ENCODE measurements at places on chromosomes 1 and 21.

- peak; percentile 41 for DNase-seq
These were observed 67.8 kb upstream of the POU3F1 start for GRCh38 chr1:38114241-38115026.

DNA sequence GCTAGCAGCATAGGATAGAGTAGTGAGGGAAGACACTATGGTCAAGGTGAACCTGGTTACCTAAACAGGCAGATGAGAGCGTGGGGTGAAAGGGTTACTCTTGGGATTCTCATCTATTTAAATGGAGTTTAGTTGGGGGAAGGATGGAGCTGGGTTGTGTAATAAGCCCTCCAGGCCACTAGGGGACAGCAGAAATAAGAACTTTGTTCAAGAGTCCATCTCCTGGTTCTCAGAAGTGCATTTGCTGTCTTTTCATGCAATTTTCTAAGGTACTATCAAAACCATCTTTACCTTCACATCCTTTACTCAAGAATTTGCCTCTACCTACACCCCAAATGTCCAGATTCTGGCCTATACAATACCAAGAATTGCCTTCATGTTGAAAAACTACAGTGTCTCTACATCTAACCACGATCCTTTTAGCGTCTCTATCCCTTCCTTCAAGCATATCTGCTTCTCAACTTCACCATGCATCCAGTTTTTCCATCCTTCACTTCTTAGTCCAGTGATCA, 28.0 kb downstream of the SLAMF1 start:
- no peak for DNase-seq

GRCh38 chr21:35319684-35320283, 270.7 kb upstream of the RUNX1 start:
- peak; percentile 7 for DNase-seq

DNA sequence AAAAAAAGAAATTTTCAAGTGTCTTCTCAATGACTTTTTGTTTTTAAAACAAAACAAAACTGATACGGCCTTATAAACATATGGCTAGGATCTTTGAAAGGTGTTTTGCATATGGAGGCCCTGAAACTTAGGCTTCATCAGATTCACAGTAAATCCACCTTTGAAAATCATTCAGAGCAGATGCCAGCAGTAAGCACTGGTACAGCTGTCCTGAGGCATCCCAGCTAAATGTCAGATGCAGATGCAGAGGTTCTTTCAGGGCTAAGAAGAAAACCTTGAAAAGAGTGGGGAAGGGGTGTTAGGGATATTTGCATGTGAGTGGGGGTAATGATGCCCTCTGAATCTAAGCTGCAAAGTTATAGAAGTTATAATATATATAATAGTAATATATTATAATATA, 56.2 kb upstream of the GNG12 start:
- no peak for DNase-seq

GRCh38 chr1:212004895-212005608, 30.3 kb downstream of the INTS7 start:
- DNase-seq: no peak

DNA sequence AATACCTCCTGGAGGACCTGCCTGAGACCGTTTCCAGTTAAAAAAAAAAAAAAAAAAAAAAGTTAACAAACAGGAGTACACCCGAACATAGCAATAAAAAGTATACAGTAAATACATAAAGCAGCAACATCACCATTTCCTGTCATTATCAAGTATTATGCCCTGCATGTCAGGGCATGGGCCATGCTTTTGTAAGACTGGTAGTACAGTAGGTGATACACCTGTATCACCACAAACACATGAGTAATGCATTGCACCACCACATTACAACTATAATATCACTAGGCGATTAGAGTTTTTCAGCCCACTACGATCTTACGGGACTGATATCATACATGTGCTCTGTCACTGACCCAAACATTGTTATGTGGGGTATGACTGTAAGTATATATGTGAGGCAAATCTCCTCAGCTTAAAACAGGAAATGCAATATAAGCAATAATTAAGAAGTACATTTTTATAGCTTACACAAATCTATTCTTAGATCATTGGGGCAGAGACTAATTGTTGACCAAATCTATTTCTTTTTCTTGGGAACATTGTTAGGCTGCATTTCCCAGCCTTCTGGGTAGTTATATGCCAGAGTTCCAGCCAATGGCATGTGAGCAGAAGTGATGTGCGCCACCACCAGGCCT, 98.1 kb downstream of the PLD5 start:
- peak; percentile 44 for DNase-seq

- peak; percentile 58 for DNase-seq
These were observed 11.0 kb downstream of the DMRTB1 start for GRCh38 chr1:53470155-53470554.

DNA sequence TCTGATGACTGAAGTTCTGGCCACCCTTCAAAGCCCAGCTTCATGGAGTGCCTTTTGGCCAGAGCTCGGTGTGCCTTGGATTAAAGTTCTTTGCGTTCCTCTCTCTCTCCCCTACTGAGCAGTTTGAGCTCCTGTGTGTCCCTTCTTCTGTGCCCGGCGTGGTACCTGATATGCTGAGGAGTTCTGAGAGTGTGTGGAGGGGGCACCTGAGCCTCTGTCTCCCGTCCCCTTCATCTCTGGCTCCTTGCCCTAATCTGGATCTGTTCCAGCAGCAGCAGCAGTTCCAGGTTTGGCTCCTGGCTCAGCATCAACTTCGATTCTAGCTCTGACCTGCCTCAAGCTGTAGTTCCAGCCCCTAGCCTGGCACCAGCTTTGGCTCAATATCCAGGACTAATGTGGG, 25.1 kb upstream of the MYCL start:
- DNase-seq: no peak

DNA sequence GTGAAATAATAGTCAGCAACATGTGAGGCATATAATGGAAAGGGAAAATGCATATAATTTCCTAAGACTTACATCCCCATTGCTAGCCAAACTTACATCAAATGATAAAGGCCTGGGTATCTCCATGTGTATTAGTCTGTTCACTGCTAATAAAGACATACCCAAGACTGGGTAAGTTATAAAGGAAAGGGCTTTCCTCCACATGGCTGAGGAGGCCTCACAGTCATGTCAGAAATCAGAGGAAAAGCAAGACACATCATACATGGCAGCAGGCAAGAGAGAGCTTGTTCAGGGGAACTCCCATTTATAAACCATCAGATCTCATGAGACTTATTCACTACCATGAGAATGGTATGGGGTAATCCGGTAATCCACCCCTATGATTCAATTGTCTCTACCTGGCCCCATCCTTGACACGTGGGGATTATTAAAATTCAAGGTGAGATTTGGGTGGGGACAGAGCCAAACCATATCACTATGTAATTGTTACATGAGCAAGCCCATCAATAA, 161.5 kb upstream of the SAMSN1 start:
- DNase-seq: no peak

GRCh38 chr1:222026280-222026679, 284.4 kb upstream of the DUSP10 start:
- no peak for DNase-seq

DNA sequence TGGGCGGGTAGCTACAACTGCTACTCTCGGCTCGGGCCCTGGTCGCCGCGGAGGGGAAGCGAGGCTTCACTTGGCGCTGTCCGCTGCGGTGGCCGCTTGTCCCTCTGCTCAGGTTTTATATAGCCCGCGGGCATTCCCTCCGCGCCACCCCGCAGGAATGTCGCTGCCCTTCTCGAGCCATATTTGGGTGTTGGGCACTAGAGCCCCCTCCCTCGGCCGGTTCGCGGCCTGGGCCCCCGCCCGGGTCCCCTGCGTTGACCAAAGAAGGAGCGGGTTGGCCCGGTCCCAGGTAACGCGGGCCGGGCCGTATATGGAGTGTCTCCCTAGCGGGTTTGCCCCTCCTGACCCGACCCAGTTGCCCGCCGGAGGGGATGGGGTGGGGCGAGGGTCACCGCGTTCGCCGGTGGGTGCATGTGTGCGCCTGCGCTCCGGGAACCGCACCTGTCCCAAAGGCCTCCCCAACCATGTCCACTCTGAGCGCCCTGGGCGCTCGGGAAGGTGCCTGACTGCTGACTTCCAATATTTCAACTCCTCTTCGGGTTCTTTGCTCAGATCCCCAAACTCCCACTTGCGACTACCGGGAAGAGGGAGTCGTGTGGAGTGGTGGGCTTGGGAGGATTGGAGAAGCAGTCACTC, at the start of gene ACTA1:
ACTA1 (minus strand) TSS at position 90 of the 636 bp plus-strand sequence. CDS start 979 bp downstream, outside the sequence.
- DNase-seq: no peak

- DNase-seq: no peak
These were observed 12.9 kb downstream of the TRABD2B start for GRCh38 chr1:47984175-47984789.
